Ureter (tissue), 1 donor: ENCODE measurements at places on chromosomes 6 and 20. TPM values are rescaled to one million over a fixed set of nuclear protein-coding genes. Genes with fewer than 3 reads are reported as not detected.

DNA sequence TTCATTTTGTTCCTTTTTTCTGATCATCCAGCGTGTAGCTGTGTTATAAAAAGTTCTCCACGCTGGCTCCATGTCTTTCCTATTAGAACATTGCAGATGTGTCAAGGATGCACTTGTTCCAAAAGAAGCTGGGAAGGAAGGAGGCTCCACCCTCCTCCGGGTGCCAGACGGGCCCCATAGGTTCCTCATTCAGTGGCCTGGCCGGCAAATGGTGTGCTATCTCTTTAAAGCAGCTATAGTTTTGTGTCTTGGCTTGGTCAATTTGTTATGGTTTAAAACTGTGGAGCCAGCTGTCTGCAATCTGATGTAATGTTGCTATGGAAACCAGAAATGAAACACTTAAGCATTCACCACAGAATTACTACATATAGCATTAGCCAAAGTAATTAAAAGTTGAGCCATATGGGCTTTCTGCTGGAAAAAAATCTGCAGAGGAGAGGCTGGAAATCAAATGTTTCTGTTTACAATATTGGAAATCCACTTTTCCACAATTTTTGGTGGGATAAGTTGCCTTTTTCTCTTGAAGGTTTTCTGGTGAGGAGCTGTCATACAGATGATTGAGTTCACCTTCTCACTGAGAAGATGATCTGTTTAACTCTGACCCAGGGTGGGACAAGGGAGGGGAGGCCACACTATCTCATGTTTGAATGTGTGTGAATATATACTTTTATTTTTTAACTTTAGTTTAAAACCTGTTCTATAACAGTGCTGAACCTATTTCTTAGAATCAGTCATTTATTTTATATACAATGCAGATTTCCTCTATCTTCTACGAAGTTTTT lies 167.4 kb downstream of the SASH1 start:
- no peak for DNase-seq

DNA sequence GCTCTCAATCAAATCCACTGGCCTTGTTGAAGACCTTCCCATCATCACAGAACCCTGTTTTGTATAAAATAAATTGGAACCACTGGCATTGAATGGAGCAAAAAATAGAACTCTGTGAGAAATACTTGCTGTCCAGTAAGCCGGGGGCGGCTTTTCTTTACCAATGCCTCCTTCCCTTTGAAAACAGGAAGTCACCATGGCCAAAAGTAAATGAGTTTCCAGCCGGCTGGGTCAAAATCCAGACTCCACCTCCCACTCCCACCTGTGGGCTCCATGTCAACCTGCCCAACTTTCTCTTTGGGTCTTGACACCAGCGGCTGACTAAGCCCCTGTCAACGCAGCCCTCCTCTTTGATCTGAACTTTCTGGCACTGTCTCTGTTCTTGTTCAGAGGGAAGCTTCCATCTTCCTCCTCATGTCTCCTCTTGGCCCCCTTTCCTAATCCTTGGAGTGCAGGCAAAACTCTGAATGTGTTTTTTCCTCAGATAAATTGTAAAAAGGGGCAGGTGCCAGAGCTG lies 95.2 kb downstream of the TFAP2C start:
- DNase-seq, result no peak

DNA sequence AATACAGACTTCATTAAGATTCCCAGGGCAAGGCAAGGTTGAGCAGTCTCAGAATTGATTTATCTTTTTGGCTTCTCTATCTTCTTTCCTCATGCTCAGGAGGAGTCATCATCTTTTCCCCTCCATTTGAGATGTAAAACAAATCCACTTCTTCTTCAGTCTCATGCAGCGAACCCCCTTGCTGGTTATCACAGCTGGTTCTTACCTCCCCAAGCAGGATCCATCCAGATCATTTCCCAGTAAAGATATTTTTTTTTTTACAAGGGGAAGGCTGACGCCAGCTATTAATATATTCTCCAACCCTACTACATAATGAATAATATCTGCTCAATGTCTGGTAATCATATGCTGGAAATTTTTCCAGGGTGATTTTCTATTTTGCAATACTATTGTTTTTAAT lies 508.9 kb upstream of the NOX3 start:
- DNase-seq, result no peak

DNA sequence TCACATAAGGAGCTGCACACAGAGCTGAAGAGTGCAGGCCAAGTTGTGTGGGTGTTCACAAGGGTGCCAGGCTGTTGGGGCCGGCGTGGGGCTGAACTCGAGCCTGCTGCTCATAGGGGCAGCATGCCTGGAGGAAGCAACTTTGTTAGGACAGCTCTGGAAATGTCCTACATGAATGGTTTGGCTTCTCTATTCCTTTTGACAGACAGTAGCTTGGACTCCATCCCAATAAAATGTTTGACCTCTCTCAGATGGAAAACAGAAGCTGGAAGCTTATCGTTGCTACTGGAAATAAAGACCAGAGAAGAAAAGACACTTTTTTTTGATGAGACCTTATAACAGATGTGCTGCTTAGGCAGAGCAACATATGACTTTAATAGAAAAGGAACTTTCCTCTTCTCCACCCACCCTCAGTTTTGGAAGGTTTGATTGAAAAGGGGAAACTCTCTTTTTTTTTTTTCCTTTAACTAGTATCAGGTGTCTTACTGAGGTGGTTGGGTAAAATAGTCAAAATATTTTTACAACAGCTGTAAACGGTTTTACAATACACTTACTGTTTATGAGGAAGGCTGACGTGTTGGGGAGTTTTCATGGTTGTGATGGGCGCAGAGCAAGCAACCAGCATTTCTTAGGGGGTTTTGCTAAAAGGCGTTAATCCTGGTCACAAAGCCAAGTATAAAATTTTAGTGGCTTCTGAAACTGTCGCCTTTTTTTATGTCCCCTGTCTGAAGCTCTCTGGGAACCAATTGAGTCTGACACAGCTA lies 80.7 kb upstream of the EEF1E1 start:
- DNase-seq, result no peak

DNA sequence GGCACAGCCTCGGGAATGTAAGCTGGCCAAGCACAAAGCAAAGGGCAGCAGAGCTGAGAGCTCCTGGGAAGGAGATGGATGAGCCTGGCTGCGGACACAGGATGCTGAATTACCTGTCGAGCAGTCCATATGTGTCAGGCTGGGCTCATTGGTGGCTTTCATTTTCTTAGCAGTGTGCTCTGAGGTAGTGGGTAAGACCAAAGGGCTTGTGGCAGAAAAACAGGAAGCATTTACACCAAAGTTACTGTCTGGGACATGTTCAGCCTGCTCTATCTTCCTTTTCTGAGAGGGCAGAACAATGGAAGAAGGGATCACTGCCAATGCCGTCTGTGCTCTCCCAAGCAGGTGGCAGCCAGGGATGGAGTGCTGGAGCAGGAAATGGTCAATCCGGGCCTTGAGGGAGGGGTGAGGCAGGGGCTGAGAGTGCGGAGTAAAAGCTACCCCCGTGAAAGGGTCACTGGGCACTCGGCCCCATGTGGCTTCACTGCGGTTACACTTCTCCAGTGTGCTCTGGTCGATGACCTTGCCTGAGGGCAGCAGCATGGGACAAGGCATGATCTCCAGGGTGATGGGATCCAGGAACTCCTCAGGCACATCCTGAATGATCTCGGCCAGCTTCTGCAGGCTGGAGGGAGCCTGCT lies 36.9 kb upstream of the AVP start:
- DNase-seq, result no peak

DNA sequence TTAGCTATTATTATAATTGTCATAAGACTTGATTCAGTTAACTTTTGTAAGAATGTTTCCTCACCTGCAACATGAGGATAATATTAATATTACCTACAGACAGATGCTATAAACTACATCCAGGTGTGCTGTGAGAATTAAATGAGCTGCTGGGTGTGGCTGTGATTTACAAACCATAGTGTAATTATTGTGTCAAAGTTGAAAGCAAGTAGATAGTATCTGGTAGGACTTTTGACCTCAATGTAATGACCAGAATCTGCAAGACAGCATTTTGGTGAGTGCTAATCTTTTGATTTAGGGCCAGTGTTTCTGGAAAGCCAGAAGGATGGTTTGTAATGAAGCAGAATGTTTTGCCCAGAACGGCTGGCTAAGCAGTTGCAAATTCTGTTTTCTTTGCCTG lies 162.5 kb downstream of the TRMT11 start:
- DNase-seq, result no peak

DNA sequence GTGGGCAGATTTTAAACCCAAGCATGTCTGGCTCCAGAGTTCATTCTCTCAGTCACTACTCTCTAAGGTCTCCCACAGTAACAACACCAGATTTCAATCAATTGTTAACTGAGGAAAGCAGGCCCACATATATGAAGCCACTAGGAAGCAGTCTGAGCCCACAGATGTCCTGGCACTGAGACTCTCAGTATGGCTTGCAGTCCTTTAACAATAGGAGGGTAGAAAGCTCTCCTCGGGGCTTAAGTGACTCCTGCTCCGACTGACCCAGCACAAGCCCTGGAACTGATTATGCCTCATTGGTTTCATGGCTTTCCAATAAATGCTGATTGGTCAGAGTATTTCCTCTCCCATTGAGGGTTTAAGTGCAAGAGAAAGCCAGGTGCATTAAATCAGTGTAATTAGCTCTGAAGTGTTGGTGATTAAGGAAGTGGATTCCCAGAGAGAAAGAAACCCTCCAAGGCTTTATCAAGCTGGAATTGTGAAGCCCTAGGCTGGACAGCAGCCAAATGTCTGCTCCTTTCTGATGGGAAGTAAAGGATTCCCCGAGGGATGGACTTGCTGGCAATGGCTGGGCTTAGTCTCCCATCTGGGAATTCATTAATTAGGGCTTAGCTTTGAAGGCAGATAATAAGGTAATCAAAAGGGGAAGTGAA lies 76.6 kb upstream of the PROKR2 start:
- DNase-seq, result no peak

DNA sequence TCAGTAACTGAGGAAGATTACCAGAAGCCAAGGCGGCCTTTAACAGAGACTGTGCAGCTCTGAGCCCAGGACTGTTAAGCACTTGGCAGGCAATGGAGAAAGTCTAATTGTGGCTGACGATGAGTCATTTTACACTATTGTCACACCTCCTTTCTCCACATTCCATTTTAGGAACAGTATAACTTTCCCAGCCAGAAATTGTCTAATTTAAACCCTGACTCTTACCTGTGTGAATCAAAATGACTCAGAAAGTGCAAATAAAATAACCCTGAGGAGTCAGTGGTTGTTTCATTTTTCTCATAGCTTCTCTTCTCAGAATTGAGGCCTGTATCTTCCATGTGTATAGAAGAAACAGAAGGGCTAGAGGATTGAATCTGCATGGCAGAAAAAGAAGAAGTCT lies 40.0 kb upstream of the OPN5 start:
- no peak for DNase-seq

DNA sequence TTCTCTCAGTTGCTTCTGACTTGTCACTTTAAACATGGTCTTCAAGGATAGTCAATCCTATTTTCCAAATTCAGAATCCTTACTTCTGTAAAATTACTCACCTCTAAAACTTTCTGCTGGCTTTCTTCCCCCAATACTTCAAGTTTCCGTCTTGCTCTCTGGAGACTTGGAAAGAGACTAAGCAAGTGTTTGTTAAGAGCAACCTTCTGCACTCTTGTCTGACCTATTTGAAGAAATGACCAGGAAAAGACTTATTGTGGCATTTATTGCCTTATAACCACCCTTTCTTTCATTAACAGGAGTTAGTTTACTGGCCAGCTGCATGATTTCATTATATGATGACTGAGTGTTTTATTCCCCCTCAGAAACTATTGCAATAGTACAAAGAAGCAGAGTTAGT lies 181.0 kb downstream of the TBC1D7 start:
- no peak for DNase-seq

- DNase-seq, result no peak
These were observed 153.9 kb upstream of the RAB32 start for GRCh38 chr6:146389740-146390139.

PRICKLE4 gene
- total RNA-seq, result 14.2 TPM

ABHD16B gene
- not detected for total RNA-seq

EYS gene
- not detected for total RNA-seq

PRKN gene
- 12.1 TPM for total RNA-seq

MUC21 gene
- total RNA-seq, result not detected
